H7 (cell line): ENCODE measurements at places on chromosomes 3 and 15.

DNA sequence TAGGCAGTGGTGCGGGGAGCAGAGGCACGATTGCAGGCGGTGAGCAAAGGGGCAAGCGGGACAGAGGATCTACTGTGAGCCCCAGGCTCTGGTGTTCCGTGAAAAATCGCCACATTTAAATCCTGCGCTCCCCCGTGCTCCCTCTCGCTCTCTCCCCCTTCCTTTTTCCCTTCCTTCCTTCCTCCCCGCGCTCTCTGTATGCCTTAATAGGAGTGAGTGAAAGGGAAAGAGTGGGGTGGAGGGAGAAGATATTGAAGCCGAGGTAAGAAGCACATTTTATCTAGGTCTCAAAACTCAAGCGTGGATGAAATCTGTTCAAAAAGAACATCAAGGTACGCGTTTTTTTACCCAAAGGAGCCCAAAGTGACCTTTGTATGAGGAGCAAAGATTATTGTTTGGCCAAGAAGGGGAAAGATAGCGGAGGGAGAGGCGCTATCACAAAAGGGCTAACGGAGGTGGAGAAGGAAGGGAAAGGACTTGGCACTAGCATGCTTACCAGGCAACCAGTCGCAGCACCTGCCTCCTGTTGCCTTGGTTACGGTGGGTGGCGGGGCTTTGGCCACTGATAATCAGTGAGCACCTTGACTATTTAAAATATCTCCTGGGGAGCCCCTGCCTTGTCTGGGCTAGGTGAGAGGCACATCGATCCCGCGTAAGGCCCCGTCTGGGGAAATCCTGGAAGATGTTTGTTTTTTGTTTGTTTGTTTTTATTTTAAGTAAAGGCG lies 14.9 kb upstream of the AEN start:
- DNase-seq = peak; percentile 46

- no peak for DNase-seq
Observed at GRCh38 chr3:48070030-48070429, 53.8 kb upstream of the MAP4 start.

GRCh38 chr3:57659806-57660439 lies 33.0 kb downstream of the DENND6A start:
- peak; percentile 23 for DNase-seq

DNA sequence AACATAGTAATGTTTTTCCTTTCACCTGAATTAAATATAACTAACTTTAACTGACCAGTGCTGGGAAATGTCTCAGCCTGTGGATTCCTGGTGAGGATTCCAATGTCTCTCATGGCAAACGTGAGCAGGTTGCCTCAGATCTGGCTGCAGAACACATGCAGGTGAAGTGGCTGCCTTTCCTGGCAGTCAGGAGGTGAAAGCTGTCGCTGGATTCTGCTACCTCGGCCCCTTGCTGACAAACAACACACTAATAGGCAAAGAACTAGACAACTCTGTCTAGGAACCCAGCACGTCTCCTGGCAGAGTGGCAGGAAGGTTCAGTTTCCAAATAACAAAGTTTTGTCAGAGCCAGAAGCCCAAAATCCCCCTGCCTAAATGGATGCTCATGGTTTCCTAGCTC lies 400.8 kb upstream of the PPP2R3A start:
- no peak for DNase-seq

DNA sequence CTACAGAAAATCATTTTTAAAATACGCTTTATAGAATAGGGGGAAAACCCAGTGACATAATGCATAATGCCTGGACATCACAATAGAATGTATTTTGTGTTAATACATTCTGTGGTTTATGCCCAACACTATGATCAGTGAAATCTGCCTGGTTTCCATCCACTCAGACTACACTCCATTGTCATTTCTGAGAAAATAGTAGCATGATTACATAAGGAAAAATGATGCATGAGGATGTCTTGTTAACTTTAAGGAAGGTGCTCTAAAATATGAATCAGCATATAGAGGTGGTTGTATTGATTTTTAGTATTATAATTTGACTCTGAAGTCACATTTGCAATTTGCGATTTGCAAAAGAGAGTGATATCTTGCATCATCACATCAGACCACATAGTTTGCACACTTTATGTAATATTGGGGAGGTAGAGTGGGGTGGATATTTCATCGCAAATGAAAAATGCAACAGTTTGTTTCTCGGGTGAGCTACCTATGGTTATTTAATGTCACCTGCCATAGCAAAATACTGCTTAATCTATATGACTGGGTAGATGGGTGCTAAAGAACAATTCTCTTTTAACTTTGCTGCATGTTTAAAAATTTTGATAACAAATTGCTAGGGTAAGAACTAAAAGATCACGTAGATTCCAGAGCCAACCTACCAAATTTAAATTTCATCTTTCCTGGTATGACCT lies 403.9 kb downstream of the IL5RA start:
- no peak for DNase-seq

GRCh38 chr3:183591881-183592521 lies 36.5 kb upstream of the KLHL6 start:
- peak; percentile 67 for DNase-seq

GRCh38 chr15:44137750-44138149 lies 57.3 kb downstream of the FRMD5 start:
- DNase-seq = no peak

DNA sequence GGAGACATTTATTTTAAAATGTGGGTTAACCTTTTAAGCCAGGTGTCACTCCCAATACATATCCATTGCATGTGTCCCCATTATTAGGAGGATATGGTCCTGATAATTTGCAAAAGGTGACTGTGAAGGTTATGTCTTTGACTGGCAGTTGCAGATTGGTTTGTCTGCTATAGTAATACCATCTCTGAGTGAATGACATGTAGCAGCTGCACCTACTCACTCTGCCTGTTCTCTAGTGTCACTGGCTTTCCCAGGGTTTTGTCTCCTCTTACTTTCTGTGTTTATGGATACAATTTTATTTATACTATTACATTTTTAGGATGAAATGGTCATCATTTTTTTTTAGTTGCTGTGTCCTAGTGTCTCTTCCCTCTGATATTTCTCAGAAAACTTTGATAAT lies 393.2 kb downstream of the C3orf38 start:
- DNase-seq = no peak

DNA sequence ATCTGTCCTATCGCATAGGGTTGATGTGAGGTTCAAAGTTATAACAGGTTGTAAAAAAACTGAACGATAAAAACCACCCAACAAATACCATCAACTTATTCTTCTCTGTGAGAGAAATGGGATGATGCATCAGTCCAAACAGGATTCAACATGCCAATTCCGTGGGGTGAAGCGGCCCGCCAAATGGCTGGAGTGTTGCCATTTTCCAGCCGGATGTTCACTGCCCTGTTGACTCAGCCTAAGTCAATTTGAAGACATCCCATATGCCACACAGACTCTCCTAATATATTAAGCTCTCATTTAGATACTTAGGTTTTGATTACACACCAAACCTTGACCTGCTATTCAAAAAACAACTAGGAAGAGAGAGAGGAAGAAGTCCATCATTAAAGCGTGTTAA lies 311.1 kb downstream of the VPS13C start:
- DNase-seq = no peak

GRCh38 chr15:77630956-77631744 lies 1.6 kb downstream of the LINGO1 start:
- peak; percentile 89 for DNase-seq

DNA sequence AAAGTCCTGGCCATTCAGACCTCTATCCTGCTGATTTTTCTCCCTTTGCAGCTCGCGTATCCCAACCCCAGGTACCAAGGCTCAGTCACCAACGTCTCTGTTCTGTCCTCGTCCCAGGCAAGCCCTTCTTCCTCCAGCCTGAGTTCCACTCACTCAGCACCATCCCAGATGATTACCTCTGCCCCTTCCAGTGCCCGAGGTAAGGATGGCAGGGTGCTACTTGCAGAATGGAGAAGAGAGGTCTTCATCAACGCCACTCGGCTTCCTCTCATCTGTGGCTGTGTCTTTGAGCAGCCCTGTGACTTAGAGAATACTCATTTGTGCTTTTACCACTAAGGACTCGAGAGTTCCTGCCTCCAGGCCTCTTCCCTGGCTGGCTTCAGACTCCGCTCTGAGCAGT lies 22.6 kb upstream of the MANF start:
- DNase-seq = no peak

GRCh38 chr3:167673221-167673620 lies 19.5 kb upstream of the WDR49 start:
- no peak for DNase-seq

DNA sequence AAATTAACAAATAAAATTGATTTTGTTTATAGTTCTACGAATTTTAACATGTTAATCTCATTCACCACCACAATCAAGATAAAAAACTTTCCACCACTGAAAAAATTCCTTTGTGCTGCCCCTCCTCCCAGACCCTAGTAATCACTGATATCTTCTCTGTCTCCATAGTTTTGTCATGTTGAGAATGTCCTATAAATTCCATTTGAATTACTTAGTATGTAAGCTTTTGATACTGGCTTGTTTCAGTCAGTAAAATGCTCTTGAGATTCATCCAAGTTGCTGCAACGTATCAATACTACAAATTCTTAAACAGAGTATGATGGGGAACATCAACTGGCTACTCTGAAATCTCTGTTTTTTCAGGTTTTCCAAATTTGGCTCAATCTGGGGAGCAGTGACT lies 129.6 kb downstream of the CTNNB1 start:
- DNase-seq = no peak

GRCh38 chr15:22866079-22866478 lies 27.6 kb downstream of the NIPA2 start:
- DNase-seq = no peak

- no peak for DNase-seq
Observed at GRCh38 chr15:57245714-57246113, 130.6 kb upstream of the CGNL1 start.

- no peak for DNase-seq
Observed at GRCh38 chr3:194395212-194395611, 3.9 kb downstream of the GP5 start.

DNA sequence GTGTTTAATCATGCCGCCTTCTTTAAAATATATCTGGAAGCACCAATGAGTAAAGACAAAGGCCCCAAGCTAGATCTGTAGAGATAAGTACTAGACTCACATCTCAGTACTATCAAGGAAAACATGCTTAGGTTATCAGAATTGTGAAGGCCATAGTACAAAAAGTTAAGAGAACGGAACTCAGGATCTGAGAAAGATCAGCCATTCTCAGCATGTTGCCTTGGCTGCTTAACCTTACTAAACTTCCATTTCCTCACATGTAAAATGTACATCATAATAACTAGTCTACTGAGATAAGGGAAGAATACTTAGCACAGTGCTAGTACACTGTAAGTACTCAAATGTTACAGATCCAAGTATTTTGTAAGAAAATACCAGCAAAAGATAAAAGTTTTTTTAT lies 7.6 kb downstream of the DNAJC19 start:
- no peak for DNase-seq

- no peak for DNase-seq
Observed at GRCh38 chr3:30162579-30162978, 443.8 kb upstream of the TGFBR2 start.

- DNase-seq = no peak
Observed at GRCh38 chr3:128334086-128334645, 132.5 kb downstream of the DNAJB8 start.

GRCh38 chr3:139427283-139428060 lies 38.0 kb upstream of the COPB2 start:
- peak; percentile 50 for DNase-seq
